ENCODE measurements at places on chromosomes 5 and 9.

GRCh38 chr5:100595152-100595811 lies 60.1 kb downstream of the FAM174A start:
- no peak for DNase-seq

GRCh38 chr9:7760014-7760415 lies 39.6 kb downstream of the DMAC1 start:
- no peak for DNase-seq

DNA sequence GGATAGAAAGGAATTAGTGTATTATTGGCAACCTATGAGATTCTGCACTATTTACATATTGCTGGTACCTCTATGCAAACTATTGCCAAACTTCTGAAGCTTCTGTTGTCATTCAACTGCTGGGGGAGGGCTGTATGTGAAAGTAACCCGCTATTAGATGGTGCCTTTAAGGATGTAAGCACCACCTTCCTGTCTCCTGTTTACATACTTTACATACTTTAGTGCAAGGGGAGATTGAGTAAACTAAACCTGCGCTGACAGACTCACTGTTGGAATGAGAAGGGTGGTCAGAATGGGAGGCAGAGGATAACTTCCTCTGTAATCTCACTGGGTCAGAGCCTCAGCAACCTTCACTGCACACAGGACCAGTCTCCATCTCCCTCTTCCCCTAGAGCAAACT lies 123.8 kb downstream of the NR3C1 start:
- no peak for DNase-seq

- DNase-seq: no peak
Measured at GRCh38 chr5:124355928-124356327, 390.5 kb downstream of the ZNF608 start.

GRCh38 chr9:136860933-136861873 lies 4.9 kb downstream of the EDF1 start:
- DNase-seq: no peak

DNA sequence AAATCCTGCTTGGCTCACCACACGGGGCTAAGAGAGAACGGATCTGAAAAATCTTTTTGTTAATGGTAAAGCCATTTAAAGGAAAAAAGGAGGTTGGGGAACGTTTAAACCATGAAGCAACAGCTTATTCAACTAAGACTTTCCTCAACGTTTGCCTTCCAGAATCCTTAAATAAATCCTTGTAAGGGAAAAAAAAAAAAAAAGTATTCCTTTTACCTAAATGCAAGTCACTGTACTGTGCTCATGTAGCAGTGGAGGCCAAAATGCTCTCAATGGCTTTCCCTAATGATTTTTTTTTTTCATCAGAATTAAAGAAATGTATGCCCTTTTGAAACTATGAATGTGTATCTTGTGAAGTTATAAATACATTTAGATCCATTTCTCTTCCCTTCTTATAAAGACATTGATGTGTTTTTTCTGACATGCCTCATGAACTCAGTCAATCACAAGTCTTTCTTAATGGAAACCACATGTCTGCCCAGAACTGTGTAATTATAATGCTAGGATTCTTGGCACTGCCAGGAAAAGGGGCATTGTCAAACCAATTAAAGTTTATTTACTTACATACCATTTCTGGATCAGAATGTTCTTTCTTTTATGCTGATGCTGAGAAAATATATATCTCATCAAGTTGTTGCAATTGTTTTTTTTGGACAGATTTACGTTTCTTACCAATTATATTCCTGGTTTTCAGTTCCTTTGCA lies 107.5 kb downstream of the EBF1 start:
- DNase-seq: no peak

GRCh38 chr9:36874921-36875320 lies 159.1 kb downstream of the PAX5 start:
- DNase-seq: no peak

- peak; percentile 9 for DNase-seq
Measured at GRCh38 chr9:131678499-131679111, 61.3 kb downstream of the RAPGEF1 start.

- no peak for DNase-seq
Measured at GRCh38 chr5:57408714-57409113, 73.9 kb downstream of the ACTBL2 start.

GRCh38 chr9:79346350-79347020 lies 225.3 kb upstream of the TLE4 start:
- DNase-seq: no peak

DNA sequence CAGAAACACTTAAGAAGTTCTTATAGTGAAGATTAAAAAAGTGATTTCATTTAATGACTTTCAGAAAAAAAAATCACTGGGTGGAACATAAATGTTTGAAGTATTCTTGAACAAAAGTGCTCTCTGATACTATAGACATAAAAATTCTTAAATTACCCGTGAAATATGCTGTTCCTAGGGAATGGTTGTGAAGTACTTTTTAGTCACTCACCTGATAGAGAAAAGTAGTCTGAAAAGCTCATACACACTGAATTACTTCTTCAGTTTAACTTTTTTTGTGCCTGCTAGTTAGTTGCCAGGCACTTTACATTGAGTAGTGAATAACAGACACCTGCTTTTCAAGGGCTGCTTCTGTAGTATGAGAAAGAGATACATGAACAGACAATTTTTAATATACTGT lies 78.0 kb downstream of the SH3GL2 start:
- no peak for DNase-seq

GRCh38 chr5:159178978-159179377 lies 30.4 kb downstream of the RNF145 start:
- no peak for DNase-seq

GRCh38 chr9:96172797-96173196 lies 129.2 kb downstream of the HSD17B3 start:
- DNase-seq: no peak

- no peak for DNase-seq
Measured at GRCh38 chr9:89314955-89315354, 3.3 kb upstream of the SECISBP2 start.

DNA sequence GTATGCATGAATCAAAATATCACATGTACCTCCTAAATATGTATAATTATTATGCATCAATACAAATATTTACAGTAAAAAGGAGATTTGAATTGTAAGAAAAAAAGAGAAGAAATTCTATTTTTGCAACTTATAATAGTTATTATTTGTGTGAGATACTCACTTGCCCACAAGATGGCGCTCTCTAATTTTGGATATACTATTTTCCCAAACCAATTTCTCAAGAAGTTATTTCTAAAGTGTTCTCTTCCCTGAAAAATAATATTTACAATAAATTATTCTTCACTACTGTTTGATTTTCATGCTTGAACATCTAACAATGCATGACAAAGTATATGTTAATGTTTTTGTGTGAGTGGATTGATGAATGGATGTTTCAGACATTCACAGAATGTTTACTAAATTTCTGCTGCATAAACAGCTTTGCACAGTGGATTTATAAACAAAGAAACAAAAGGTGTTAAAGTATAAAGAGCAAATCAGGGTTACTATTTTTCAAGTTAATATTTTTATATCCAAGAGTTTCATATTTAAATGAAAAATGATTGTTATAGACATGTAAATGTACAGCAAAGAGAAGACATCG lies 503.4 kb downstream of the PDE4D start:
- peak; percentile 32 for DNase-seq

DNA sequence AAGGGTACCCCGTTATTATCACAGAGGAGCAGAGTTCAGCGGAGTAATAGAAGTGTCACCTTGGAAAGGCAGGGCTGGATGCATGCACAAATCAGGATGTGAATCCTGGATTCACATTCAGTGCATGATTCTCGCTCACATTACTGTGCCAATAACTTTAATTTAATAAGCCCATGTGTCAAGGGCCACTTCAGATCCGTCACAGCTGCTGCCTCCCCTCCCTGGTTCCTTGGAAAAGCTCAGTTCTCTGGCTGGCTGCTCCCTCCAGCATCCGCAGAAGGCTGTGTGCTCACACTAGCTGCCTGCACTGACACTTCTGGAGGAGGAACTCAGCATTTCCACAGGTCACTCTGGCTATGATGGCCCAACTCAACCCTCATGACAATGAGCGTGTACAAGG lies 256.8 kb upstream of the ADAMTS16 start:
- no peak for DNase-seq

DNA sequence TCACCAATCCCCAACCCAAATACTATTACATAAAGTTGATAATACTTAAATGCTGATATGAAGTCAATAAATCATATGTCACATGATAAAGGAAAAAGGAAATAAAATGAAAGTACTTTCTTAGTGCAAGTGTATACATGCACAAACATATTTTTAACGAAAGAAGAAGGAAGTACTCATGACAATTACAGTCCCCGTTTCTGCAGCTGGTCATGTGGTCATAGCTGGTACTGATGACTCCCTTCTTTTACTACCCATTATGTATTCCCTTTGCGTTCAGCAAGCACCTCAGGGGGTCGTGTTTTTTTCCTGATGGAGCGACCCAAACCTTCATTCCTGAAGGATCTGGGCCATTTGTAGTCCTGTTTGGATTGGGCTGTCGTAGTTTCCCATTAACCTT lies 27.3 kb downstream of the CENPP start:
- DNase-seq: no peak

GRCh38 chr5:130386155-130386554 lies 481.9 kb downstream of the CHSY3 start:
- no peak for DNase-seq

GRCh38 chr5:32115985-32116384 lies 58.1 kb downstream of the GOLPH3 start:
- DNase-seq: no peak

DNA sequence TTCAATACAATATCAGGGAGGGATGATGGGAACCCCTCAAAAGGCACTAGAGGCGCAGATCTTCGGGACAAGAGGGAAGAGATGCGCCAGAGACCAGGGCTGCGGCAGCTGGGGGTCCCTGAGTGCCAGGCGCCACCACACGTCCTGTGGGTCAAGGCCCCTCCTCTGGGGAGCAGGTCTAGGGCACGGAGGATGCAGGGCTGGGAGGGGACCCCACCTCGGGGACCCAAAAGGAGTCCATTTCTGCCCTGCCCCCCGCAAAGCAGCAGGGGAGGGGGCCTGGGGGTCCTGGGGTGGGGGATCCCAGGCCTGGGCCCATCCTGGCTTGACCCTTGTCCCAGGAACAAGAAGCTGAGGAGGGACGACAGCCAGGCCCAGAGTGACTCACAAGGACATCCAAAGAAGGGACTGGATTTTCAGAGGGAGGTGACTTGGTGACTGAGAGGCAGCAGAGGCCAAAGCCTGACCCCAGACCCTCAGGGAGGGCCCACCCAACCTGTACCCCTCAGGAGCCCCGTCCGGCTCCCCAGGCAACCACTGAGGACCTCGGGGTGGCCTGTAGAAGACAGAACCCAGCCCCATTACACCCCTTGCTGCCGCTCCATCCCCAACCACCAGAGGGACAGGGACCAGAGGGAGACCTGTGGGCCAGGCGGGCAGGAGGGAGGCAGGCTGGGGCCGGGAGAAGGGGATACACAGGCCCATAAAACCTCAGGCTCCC lies 54.2 kb downstream of the LRSAM1 start:
- no peak for DNase-seq

GRCh38 chr5:169474226-169474625 lies 109.3 kb upstream of the SPDL1 start:
- DNase-seq: no peak

- no peak for DNase-seq
Measured at GRCh38 chr9:38233343-38233742, 159.2 kb upstream of the ALDH1B1 start.

DNA sequence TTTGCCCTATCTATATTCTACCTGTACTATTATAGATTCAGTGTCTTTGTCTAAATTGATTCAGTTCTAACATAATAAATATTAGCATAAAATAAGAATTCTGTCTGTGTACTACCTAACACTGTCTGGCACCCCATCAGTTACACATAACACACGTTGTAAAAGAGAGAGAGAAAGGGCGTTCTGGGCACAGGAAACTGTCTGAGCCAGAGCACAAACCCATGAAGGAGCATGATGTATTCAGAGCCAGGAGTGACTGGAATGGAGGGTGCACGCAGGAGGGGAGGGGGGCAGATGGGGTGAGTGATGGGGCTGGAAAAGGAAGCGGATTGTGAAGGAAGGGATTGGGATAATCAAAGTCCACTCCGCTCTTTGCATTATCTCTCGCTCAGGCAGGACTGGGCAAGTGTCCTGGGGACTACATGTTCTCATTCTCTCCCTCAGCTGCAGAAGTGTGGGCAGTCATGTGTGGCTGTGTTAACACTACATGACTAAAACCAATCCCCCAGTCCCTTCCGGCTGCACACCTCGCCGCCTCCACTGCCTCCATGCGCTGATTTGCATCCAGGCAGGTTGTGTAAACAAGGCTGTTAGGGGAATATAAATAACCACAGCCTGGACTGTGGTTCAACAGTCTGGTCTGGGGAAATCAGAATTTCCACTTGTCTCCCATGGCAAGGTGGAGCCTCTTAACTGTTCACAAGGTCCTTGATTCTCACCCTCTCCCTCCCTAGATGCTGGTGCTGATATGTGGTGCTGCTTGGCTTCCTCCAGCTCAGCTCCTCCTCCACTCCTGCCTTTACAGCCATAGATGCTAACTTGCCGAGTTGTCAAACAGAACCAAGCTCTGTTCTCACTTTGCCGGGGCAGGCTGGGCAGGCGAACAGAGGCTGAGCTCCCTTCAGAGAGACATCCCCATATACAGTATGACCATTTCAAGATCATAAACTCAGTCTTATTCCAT lies 367.5 kb upstream of the BRINP1 start:
- DNase-seq: no peak

GRCh38 chr9:32378993-32379729 lies 5.3 kb upstream of the ACO1 start:
- DNase-seq: peak; percentile 59

GRCh38 chr9:133119103-133119845 lies 1.8 kb downstream of the RALGDS start:
- no peak for DNase-seq

- DNase-seq: no peak
Measured at GRCh38 chr9:70569070-70569772, 154.8 kb upstream of the KLF9 start.

DNA sequence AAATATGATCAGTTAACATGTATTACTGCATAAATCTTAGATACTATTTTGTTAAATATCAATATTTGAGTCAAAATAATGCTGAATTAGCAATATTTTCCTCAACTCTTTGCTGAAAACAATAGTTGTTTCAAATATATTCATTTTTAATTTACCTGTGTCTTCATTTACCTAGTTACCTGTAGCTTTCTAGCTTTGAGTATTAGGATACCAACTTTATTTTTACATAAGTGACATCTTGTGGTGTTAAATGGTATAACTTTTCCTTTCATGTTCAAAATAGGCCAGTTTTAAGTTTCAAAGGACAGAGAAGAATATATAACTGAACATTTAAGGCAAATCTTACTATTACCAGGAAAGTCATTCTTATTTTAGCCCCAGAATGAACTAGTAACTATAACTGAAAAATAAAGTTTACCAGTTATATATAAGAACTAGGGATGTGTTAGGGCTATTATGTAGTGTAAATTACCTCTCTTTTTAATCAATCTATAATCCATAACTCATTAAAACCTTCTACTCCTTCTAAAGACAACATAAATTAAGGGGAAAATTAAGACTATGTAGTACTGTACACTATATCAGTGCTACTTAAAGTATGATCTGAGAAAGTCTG lies 25.3 kb downstream of the AP3B1 start:
- DNase-seq: no peak

DNA sequence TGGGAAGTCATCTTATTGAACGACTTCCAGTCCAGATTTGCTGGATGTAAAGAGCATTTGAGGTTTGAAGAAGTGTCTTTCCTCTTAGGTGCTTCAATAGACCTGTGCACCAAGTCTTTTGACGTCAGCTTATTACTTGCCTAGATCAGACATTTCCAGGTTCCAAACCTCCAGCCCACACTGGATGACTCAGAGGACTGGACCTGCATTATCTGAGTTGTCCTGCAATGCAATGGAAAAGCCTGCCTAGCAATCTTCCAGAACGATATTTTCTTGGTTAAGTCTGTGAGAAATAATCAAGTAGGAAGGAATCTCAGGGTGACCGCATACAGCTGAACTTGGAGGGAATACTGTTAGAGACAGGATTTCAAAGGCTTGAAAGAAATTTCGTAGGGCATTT lies 147.2 kb upstream of the MOCS2 start:
- DNase-seq: no peak
